ENCODE measurements at places on chromosomes 1 and 21.

GRCh38 chr1:12745126-12745991 lies 641 bp upstream of the CFAP107 start:
- no peak for DNase-seq

DNA sequence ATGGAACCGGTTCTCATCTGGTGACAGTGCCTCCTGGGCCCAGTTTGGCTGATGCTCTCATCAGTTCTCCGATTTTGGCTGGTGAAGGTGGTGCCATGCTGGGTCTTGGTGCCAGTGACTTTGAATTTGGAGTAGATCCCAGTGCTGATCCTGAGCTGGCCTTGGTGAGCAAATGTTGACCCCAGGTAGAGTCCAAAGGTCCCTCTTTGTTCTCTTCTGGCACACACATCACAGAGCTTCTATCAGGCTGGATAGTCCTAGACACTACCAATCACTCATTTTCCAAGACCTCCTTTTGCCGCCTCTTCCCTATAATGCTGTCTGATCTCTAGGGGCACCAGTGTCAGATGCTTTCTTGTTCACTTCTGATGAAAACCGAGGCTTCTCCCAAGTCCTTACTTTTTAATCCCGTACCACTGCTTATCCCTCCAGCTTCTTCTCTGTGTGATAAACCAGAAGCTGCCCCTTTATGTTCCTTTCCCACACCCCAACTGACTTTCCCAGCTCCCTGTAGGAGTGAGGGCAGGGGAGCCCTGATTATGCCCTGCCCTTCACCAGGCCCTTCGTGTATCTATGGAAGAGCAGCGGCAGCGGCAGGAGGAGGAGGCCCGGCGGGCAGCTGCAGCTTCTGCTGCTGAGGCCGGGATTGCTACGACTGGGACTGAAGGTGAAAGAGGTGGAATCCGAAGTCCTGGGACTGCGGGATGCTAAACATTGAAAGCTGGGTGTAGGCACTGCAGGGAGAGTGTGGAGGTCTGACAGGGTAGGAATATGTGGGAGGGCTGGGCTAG lies 11.1 kb downstream of the PSMD4 start:
- no peak for DNase-seq

- no peak for DNase-seq
Observed at GRCh38 chr1:185040408-185040735, 5.0 kb upstream of the RNF2 start.

DNA sequence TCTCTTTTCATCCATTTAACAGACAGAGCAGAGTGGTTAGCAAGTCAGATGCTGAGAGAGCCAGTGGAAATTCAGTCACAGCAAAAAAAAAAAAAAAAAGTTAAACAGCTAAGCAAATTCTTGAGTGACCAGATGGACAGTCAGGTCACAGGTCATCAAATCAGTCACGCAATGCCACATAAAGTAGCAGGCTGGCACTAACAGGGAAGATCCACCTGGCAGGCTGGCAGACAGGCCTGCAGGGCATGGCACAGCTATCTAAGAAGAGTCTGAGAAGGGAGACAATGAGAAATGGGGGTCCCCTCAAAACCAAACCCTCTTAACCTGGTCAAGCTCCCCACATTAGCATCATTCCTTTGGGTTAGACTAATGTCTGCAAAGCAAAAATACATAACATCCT lies 371.9 kb downstream of the TTLL7 start:
- no peak for DNase-seq

GRCh38 chr1:914131-914890 lies 9.4 kb upstream of the SAMD11 start:
- no peak for DNase-seq

DNA sequence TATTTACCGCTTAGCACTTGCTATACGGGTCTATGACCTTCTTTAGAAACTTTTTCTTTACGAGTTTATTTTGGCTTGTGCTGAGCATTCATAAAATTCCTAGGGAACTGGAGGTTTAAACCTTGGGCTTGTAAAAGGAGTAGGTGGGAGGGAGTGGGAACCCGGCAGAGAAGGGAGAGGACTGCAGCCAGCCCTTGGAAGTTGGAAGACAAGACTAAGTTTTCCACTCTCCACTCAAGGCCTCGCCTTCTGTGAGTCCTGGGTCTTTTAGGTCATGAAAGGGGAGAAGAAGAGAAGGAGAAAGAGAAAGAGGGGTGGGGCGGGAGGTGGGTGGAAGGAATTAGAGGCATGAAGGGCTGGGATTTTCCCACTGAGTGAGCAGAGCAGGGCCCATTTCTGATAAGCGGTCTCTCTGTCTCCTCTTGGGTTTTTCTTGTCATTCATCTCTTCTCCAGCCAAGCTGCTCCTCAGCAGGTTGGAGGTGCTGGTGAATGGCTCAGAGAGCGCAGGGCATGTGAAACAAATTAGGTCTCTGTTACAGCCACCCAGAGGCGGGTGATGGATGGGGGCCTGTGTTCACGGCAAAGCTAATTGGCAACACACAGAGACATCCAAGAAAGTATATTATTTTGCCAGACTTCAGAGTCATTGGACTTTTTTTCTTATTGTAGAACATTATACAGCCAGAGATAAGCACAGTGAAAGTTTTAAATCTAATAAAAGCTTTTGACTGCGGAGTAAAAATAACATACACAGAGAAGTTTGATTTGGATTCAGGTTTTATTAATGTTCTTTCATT lies 247.3 kb downstream of the FOXD2 start:
- no peak for DNase-seq

- DNase-seq: peak; percentile 91
Observed at GRCh38 chr1:24502709-24503058, at the start of gene RCAN3. RCAN3 (plus strand) TSS chr1:24502836; CDS start chr1:24514373, 11,537 bp downstream.

DNA sequence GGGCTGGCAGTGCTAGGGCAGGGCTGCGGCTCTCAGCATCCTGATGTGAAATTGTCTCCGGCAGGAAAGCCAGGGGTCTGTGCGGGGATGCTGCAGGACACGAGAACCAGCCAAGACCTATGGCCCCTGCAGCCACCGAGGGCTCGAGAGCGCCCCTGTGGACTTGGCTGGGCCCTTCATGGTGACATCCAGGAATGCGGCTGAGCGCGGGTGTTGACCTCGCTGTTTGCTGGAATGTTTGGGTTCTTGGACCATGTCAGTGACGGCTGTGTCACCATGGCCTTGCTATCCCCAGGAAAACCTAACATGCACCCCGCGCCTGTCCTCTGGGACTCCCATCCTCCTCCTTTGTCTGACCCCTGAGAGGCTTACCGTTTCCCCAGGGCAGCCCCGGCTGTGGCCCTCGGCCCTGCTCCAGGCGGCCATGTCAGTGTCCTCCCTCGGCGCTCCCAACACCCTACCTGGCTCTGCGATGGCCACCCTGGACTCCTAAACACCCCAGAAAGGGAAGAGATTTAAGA lies 14.3 kb upstream of the C1orf174 start:
- DNase-seq: no peak

GRCh38 chr21:27292783-27293182 lies 325.9 kb upstream of the ADAMTS5 start:
- DNase-seq: no peak

DNA sequence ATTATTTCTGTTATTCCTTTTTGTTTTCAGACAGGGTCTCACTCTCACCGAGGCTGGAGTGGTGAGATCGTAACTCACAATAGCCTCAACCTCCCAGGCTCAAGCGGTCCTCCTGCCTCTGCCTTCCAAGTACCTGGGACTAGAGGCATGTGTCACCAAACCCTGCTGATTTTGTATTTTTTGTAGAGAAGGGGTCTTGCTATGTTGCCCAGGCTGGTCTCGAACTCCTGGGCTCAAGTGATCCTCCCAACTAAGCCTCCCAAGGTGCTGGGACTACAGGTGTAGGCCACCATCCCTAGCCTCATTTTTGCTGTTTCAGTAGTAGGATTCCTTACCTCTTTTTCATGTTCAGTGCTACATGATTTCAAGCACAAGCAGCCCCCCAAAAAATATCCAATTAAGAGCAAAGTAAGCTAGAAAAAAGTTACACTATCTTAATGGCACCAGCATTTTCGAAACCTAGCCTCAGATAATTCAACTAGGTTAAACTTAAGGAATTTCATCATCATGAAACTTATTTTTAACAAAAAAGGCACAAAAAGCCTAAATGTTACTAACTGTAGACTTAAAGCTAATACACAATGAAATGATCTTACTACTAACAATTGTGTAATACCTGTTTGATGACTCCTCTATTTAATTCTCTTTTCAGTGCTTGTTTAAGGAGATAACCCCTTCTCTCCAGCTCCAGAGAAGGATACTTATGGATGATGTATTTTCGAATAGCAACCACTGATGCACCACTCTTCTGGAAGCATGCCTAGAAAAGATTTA lies 16.6 kb downstream of the HP1BP3 start:
- DNase-seq: no peak

DNA sequence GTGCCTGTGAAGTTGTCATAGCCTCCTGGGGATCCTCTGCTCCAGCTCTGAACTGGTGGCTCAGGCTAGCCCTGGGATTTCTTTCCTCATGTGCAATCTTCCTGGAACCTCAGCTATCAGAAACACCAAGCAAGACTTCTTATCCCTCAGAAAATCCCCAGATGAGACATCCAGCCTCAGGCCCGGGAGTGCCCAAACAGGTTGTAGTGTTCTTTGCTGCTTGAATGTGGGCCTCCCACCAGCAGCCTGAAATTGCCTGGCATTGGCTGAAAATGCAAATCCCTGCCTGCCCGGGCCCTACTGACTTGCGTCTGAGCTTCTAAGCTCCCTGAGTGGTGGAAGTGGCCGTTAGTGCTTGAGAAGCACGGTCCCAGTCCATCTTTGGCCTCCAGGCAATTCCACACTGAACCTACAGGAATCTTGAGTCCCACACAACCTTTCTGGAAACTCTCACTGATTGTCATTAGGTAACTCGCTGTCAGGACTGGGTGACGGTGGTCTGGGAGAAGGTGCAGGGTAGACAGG lies 146.8 kb downstream of the ZBTB18 start:
- no peak for DNase-seq

DNA sequence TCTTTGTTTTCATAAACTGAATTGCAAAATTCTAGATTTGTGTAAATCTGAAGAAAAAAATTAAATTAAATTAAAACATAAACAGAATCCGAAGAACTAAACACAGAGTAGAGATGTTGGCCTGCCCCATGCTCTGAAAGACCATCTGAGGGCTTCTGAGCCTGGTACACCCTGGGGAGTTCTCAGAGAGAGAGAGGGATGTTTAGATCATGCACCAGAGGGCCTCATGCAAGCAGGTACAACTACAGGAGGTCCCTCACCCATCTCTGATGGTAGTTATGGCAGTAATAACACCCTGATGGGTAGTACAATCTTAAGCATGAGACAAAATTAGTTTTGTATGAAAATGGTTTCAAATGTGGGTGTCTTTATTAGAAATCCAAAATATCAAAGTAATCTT lies 127.7 kb downstream of the TGFB2 start:
- no peak for DNase-seq
